ENCODE measurements at places on chromosomes 5 and 9. TPM values are rescaled to one million over a fixed set of nuclear protein-coding genes. Genes with fewer than 3 reads are reported as not detected.

Gene WDR36
- polyA plus RNA-seq, result 28.4 TPM

Gene TNFSF8
- polyA plus RNA-seq, result 0.67 TPM

Gene PLPP7
- polyA plus RNA-seq, result 2.4 TPM

DNA sequence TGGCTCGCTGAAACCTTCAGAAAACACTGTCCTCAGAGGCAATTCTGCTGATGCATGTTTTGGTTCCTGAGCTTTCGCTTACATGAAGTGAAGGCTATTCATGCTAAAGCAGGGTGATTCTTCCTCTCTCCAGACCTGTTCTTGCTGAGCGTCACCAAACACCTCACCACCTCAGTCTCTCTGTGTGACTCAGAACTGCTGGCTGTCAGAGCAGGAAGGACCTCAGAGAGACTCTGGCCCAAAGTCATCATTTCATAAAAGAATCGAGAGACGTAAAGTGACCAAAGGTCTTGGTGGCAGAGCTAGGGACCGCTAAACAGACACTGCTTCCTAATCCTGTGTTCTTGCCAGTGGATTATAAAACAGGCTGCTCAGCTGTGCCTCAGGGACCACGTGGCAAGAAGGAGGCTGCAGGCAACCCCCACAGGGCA lies 73.8 kb downstream of the LHFPL2 start:
- DNase-seq, result no peak

DNA sequence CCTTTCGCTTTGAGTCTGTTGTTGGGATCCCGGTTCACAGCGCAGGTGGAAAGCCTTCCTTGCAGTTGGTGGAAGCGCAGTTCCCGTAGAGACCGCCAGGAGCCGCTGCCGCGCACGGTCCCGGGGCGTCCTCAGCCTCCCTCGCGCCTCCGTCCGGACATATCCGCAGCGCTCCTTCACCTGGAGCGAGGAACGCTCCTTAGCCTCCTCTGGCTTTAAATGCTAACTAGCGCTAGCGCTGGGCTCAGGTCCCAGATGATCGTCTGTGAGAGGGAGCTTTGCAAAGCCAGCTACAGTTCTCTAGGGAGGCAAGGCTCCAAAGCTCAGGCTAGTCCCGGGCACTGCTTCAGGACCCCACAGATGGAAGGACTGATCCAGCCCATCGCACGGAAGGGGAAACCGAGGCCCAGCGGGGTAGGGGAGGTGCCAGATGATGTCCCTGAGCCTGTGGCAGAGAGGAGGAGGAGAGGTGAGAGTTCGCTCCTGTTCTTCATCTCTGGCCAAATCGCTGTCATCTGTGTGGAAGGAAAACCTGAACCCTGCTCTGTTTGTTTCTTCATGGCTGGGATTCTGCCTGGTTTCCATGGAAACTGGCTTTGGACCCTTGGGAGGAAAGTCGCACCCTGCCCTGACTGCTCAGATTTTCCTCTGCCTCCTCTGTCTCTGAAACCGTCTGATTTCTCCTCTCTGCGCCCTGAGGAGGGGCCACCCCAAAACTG lies 31.4 kb downstream of the COL15A1 start:
- peak; percentile 66 for DNase-seq

DNA sequence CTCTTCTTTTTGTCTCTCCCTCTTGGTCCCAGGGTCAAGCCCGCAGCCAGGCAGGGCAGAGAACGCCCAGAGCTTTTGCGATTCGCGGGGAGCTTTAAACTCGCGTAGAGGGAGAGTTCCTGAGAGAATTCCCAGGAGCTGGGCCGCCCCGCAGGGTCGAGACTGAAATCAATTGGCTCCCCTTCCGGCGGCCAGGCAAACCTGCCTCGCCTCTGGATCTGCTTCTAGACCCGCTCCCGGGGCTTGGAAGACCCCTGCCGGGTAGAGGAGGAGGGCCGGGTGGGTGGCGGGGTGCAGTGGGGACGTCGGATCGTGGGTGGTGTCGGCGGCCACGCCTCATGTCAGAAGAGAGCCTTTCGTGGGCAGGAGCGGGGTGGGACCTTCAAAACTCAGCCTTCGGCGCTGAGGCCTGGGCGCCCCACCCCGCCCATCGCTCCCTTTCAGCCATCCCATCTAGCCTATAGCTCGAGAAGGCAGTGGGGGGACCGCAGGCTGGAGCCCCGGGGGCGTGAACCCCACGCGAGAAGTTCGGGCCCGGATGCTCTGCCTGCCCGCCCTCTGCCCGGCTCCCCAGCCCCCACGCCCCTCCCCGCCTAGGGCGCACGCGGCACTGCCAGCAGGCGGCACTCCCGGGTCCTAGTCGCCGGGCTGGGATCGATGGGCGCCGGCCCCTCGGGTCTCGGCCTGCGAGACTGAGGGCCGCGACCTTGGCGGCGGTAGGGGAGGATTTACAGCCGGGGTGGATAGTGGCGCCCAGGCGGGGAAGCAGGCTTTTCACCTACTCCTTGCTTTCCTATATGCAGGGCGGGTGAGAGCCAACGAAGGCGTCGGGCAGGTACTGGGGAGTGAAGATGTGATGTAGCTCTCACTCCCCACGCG lies 6.1 kb downstream of the PRDM6 start:
- DNase-seq, result no peak

DNA sequence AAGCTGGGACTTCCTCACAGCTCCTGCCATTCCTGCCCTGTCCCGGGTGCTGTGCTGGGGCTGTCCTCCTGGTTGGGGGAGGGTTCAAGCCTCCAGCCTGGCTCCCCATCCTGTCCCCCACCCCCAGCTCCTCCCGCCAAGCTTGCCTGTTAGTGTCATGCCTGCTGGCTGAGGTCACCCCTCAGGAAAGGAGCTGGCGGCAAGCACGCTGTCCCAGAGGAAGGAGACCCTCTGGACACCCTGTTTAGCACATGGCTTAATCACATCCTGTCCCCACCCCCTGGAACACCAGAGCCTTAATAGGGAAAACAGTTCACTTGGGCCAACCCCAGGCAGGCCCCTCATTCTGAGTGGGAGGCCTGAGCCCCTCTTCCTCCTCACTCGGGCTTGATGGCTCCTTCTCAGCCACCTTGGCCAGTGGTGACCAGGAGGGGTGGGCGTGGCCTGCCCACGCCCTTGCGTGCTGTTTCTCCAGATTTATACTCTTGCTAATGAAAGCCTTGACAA lies 9.2 kb upstream of the PHYHD1 start:
- DNase-seq, result no peak

- DNase-seq, result no peak
Measured at GRCh38 chr5:129506950-129507349, 46.9 kb downstream of the ADAMTS19 start.

GRCh38 chr5:14063138-14063537 lies 80.0 kb upstream of the TRIO start:
- DNase-seq, result no peak

GRCh38 chr5:57889558-57889957 lies 406.9 kb upstream of the ACTBL2 start:
- no peak for DNase-seq

DNA sequence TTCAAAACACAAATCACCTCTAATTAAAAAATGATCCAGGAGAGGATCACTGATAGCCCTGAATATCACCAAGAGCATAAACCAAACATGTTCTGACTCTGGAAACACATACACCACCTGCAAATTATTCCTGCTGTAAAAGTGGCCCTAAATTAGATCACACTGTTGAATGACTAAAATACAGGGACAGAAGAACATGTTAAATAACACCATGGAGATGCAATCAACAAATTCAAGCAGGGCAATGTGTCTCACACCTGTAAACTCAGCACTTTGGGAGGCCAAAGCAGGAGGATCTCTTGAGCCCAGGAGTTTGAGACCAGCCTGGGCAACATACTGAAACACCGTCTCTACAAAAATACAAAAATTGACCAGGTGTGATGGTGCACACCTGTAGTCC lies 18.2 kb upstream of the SPOUT1 start:
- DNase-seq, result no peak

GRCh38 chr9:94927048-94927761 lies 200.7 kb downstream of the AOPEP start:
- DNase-seq, result no peak

DNA sequence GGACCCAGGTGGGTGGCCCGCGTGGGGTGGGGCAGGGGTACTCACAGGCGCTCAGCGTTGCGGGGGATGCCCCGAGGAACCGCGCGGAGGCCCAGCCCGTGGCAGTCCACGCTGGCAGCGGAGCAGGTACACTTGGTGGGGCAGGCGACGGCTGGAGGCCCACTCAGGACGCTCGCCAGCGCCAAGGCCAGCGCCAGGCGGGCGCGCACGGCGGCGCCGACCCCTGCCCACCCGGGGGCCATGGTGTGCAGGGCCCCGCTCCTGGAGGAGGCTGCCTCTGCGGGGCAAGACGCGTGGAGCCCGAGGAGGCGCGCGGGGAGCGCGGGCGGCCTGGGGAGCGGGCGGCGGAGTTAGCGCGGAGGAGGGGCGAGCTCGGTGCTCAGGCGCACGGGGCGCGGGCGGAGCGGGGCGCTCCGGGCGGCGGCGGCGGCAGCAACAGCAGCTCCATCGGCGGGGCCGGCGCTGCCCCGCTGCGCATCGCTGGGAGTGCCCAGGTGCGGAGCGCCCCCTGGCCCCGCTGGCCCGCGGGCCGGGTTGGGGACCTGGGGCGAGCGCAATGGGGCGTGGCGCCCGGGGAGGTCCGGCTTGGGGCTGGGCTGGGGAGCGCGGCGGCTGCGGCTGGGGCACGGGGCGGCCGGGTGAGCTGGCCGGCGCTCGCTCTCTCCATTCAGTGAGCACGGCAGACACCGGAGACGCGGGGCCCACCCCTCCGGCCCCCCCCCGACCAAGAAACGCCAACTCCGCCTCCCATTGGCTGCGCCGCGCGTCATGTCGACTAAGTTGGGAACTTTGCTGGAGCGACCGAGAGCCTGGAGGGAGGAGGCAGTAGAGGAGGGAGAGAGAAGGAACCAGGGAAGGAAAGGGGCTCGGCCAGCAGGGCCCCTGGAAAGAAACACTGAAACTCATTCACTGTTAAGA lies at the start of gene SLIT3:
TSS of gene SLIT3 (minus strand) at position 672 of the 918 bp plus-strand sequence. CDS start at position 242, 430 bp downstream.
- DNase-seq, result peak; percentile 89

GRCh38 chr9:127035423-127035822 lies 87.0 kb downstream of the ANGPTL2 start:
- DNase-seq, result no peak

All from renal pelvis (tissue), 12 donors.